Activated naive CD8-positive, alpha-beta T cell treated with anti-CD3 and anti-CD28 coated beads, Interleukin-2, amount 50 U/mL, for 24 hours (primary cell): ENCODE measurements at places on chromosomes 11 and 22.
A peak's percentile ranks its signal among the peaks of the same experiment; 100 is the strongest.

DNA sequence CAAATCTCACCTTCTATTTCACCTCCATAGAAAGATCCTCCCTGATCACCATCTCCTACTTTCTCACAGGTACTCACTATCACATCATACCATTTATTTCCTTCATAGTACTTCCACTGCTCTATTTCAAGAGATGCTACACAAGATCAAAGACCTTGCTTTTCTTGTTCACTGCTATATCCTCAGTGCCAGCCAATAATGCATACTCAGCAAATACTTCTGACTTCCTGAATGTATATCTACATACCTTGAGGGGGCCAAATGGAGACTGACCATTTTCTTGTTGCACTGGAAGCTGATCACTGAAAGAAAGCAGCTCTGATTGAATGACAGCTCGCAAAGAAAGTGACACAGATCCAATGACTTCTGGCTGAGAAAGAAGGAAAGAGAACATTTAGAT lies 64.7 kb downstream of the C2CD3 start:
- no peak for DNase-seq

DNA sequence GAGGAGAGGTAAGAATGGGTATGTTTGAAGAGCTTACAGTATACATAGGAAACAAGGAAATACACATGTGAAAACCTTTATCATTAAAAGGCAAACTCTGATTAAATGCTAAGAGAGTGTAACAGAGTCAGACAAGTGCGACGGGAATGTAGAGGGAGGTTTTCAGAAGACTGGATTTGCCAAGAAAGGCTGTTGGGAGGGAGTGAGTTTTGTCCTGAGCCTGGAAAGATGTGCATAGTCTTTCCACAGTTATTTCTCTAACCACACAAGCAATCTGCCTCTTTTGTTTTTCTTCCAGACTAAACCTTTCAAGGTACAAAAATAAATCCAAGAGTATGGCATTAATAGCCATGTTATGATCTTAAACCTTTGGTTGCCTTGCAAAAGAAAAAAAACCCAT lies 170.9 kb downstream of the KIRREL3 start:
- no peak for DNase-seq

GRCh38 chr11:120526241-120526640 lies 14.7 kb downstream of the GRIK4 start:
- no peak for DNase-seq

DNA sequence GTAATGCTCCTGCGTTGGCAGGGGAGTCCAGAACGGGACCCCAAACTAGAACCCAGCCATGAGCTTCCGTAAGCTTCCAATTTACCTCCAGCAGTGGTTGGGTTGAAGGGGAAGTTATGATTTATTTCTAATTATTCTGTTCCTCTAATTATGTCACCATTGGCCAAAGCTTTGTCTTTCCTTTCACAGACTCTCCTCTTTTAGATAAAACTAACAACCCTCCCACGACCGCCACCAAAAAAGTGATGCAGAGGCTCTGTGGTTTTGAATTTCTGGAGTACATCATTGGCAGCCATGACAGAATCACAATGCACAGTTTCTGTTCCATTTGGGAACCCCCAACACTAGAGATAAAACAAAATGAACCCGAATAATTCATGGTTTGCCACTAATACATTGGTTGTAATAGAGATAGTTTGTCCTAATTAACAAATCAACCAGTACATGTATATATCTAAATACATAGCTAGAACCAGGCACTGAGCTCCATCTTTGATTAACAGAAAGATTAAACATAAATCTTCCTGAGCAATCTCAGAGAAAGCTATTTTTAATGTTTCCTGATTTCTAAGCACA lies 64.3 kb downstream of the ETS1 start:
- DNase-seq, result peak; percentile 69

DNA sequence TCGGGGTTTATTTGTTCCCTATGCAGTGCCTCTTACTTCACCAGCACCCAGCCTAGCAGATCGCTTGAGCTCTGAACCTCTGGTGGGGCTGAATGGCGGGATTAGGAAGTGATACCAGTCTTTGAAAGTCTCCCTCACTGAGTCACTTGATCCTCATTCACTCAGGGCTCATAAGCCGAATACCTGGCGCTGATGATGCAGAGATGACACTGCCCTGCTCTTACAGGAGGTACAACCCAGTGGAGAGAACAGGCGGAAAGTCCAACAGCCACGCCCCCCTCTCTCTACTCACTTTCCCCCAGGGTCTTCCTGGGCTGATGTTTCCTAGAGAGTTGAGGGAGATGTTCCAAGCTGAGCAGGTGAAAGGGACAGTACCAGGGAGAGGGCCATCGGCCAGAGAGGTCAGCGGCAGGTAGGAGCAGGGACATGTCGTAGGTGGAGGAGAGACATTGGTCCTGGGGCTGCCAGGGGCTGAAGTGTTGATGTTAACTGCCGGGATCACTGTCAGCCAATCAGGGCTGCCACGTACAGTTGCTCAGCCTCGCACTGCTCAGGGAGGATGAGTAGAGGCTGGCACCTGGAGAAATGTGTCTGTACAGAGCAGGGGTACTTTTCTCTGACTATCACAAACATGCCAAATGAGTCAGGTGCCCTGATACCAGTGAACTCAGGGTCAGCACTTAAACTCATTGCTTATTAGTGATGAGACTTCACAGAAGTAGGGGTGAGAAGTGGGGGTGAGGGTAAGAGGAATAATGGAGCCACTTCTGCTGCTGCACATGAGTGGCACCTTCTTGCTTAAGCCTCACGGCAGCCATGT lies 9.9 kb upstream of the APOBEC3A start:
- DNase-seq, result no peak

DNA sequence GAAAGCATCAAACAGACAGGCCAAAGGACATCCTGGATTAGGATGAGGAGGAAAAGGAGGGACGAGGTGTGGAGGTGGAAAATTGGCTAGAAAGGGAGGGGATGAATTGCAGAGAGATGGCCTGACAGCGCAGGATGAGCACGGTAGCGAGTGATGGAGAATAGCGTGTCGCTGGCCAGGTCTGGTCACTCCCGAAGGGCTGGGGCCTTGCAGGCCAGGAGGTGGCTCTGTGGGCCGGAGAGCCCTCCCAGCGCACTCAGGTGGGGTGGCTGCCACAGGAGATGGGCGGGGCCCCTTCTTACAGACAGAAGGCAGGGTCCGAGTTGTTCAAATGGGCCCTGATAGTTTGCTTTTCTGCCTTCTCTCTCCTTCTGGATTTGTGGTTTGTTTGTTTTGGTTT lies 37.1 kb upstream of the THY1 start:
- DNase-seq, result no peak

DNA sequence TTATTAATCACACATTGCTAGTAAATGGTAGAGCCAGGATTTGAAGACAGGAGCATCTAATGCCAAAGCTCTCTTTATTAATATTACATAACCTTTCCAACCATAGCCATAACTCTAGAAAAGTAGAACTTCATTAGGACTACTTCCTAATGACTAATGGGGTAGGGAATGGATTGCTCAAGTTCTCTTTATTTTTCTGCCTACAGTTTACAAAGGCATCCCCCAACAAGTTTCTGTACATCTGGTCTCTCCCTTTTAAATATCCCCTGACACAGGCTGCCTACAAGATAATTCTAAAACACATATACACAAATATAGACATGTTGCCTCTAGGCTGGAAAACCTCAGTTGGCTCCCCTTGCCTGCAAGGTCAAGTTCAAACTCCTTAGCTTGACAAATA lies 534.9 kb downstream of the SOX6 start:
- no peak for DNase-seq

- DNase-seq, result no peak
These were observed 52.2 kb downstream of the ANO5 start for GRCh38 chr11:22244986-22245592.

DNA sequence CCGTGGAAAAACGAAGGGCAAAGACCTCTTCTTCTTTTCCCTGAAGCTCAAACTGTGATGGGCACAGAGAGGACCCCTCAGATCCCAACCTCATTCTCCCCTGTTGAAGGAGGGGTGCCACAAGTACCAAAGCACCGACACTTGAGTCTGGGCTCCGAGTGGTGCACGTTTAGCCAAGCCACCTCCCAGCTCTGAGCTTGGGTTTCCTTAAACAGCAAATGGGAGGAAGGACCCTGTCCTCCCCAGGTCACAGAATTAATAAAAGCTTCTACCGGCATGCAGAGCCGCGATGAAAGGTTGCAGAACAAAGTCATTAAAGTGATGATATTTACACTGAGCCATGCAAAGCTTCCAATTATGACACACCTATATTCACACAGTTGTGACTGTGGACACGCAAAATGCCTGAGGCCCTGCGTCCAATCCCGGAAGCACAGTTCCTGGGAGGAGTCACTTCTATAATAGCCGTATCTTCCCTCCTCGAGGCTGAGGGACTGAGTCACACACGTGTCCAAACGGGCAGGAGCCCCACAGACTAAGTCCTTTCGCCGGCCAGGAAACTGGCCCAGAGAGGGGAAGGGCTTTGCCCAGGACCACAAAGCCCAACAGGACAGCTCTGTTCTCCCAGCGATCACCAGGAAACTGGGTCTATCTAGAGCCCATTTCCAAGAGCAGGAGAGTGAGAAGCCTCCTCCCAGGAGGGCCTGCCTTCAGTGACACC lies 922 bp upstream of the CSNK1E start:
- no peak for DNase-seq

- DNase-seq, result no peak
These were observed 410.6 kb downstream of the METTL15 start for GRCh38 chr11:28518825-28519224.

DNA sequence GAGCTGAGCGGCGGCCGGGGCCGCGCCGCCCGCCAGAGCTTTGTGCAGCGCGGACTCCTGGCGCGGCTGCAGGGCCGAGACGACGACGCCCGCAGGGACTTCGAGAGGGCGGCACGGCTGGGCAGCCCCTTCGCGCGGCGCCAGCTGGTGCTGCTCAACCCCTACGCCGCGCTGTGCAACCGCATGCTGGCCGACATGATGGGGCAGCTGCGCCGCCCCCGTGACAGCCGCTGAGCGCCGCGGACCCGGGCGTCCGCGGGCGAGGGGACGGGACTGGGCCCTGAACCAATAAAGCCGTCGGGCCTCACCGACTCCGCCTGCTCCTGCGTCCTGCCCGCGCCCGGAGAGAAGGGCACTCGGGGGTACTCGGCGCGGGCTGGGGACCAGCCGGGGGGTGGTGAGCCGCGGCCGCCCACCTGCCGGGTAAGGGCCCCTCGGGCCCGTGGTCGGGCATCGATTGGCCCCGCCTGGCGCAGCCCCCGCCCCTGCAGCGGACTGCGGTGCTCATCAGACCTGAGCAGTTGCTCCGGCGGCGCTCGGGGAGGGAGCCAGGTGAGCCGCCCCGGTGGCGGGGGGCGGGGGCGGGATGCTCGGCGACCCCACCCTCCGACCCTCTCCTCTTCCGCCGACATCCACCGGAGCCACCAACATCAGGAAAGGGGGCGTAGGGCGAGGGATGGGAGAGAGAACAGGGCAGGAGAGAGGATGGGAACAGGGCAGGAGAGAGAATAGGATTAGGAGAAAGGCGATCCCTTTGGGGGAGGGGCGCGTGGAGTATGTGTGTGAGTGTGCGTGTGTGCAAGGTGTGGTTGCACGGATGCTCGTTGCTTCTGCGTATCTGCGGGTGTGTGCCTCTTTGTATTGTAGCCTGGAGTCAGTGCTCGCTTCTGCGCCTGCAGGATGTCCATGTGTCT lies at the start of gene TMEM25:
Gene TMEM25 (plus strand): TSS at position 510 of the 914 bp plus-strand sequence. CDS start 610 bp downstream, outside the sequence.
- DNase-seq, result peak; percentile 76

GRCh38 chr11:118086913-118087768 lies at the start of gene SMIM35:
Gene SMIM35, minus strand, starts transcription at chr11:118086963. Its CDS starts 206 bp downstream, at chr11:118086757.
- DNase-seq, result no peak

DNA sequence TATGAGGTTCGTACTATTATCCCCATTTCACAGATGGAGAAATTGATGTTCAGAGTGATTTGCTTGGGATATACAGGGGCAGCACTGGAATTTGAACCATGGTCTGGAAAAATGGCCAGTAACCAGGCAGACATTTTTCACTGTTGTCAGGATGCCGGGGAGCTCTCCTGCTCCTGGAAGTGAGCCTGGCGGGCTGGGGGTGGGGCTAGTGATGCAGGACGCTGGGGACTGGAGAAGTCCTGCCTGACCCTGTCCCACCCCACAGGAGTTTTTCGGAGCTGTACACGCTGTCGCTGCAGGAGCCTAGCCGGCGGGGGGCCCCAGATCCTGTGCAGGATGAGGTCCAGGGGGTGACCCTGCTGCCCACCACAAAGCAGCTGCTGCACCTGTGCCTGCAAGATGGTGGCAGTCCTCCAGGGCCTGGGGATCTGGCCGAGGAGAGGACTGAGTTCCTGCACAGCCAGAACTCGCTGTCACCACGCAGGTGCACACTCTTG lies 11.1 kb downstream of the SIPA1 start:
- DNase-seq, result no peak

GRCh38 chr22:23903328-23903971 lies 9.3 kb downstream of the MIF start:
- DNase-seq, result no peak

- no peak for DNase-seq
These were observed 43.3 kb downstream of the ARRB1 start for GRCh38 chr11:75308116-75308515.

DNA sequence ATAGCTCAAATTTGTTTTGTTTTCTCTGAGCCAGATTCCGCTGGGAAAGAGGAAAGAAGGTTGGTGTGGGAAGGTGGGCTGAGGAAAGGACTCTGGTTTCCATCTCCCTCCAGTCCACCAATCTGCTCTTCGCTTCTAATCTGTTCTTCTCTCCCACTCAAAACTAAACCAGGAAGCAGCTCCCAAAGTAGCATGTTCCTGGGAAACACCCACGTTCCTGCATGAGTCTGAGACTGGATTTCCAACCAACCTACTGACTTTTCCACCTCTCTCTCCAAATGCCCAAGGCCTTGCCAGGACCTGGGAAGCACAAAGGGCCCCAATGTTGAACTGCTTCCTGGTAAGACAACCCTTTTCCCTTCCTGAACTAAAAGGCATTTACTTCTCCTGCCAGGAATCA lies 110.2 kb downstream of the WT1 start:
- DNase-seq, result no peak

DNA sequence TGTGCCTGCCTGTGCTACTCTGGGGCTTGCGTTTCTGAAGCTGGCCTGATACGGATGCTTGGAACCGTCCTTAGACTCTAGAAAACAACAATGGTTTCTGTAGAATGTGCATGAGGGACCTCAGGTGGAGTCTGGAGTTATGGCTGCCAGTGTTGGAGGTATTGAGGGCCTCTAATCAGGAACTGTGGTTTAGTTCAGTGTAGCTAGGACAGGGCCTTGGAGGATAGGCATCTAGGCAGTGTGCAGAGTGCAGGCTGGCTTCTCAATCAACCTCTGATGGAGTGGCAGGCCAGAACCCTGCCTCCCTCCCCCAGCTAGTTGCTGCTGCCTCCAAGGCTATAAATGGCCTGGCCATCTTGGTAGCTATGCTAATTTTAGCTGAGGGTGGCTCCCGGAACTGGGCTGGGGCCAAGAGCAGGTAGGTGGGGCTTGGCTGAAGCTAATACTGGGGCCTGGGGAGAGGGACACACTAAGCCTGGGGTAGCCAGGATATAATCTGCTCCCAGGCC lies 4.0 kb downstream of the STIM1 start:
- DNase-seq, result peak; percentile 51
